ENCODE measurements at places on chromosomes 12 and 14.

DNA sequence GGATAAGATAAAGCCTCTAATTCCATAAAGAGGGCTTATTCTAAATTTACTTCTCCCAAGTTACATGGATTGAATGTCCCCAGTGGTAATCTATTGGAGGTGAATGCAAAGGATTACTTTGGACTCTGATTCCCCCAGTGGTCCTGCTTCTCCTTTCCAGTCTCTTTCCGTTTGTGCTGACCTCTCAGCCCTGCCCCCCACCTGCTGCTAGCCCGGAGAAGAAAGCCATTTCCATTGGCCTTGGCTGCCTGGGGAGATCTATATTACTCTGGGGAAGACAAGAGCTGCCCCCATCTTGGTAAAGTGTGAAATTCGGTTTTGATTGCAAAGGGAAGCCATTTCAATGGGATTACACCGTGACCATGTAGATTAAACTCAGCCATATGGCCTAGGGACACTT, 13.3 kb downstream of the ASCL1 start:
- DNase-seq, result no peak

DNA sequence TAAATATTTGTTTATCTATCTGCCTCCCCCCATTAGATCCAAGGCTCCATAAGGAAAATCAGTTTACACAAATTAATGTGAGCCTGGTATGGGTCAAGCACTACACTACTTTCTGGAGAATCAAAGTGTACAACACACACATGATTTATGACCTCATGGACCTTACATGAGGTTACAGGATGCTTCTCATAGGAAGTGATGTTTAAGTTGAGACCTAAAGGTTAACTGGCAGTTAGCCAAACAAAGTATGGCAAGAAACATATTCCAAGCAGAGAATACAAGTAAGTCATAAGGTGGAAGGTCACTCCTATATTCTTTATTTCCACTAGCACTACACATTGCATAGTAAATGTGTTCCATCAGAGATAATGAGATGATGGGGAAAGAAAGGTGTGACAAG, 39.2 kb downstream of the OSBPL8 start:
- no peak for DNase-seq

DNA sequence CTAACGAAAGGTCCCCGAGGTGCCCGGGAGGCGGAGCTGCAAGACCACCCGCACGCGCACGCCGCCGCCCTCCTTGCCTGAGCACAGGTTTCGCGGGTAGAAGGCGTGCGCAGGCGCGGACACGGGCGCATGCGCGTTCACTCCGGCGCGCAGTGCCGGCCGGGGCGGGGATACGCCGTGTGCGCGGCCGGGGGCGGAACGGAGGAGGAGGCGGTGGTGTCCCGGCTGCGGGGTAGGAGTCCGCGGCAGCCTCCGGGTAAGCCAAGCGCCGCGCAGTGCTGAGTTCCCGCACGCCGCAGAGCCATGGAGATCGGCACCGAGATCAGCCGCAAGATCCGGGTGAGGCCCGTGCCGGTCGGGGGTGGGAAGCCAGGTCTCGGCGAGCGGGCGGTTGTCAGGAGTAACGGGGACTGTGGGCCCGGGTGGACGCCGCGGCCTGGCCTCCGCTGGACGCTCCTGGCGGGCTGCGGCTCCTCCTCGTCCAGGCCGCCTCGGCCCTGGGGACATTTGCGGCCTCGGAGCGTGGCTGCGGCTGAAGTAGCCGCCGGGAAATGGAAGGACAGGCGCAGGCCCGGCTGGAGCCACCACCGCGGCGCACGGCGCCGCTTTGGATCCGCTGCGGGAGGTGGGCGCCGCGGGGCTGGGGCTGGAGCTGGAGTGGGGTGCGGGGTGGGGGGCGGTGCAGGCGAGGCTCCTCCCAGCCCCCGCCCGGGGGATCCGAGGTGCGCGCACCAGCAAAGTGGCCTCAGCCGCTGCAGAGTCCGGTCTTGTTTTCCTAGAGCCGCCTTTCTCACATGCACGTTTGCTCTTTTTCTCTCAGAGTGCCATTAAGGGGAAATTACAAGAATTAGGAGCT, at the start of gene ZC3H14:
TSS of gene ZC3H14 (plus strand) at position 207 of the 856 bp plus-strand sequence. CDS start at position 304, 97 bp downstream.
- DNase-seq, result peak; percentile 93

GRCh38 chr12:93325855-93326254, 51.9 kb upstream of the NUDT4 start:
- DNase-seq, result no peak

DNA sequence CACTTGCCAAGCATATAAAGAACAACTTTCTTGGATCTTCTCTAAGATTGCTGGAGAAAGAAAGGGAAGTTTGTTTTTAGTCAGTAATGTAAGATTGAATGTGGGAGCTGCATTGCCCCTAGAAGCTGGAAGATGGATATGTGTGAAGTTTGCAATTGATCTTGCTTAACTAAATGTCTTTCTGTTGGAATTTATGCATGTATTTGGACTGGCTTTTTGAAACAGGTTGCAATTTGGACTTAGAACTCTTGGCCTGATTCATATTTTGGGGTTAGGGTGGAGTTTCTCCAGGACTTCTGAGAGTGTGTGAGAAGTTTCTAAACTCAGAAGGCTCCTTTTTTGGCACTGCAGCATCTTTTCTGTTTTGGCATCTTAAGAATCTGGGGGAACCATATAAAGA, 26.4 kb downstream of the IFT43 start:
- no peak for DNase-seq

- no peak for DNase-seq
Observed at GRCh38 chr12:90062799-90063198, 354.2 kb upstream of the ATP2B1 start.

GRCh38 chr14:56587701-56588100, 8.1 kb downstream of the TMEM260 start:
- no peak for DNase-seq

DNA sequence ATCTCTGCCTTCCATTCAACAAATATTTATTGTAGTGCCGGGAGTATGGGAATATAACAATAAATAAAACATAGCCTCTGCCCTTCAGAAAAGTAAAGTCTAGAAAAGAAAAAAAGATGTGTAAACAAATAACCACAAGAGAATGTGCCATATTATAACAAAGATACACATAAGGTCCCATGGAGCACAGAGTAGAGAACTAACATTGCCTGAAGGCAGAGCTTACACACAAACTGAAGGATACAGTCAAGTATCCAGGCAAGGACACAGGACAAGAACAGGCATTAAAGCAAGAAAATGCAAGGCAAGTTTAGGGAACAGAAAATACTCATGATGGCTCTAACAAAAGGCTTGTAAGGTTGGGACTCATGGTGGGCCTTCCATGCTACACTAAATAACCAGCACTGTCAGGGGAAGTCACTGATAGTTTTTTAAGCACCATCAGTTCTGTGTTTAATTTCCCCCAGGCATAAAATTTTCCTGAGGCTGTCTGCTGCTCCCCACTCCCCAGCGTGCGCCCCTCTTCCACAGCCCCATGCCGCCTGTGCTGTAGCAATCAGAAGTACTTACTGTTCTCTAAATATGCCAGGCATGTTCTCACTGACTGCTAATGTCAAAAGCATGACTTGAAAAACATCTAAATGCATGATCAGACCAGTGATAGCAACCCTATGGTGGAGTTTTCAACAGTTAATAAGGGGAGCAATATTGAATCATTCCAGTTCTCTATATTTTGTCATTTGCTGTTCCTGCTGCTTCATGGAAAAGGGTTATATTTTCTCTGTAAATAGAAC, 77.8 kb downstream of the ANKS1B start:
- no peak for DNase-seq

- no peak for DNase-seq
Observed at GRCh38 chr14:71620401-71620800, 311.8 kb upstream of the RGS6 start.

DNA sequence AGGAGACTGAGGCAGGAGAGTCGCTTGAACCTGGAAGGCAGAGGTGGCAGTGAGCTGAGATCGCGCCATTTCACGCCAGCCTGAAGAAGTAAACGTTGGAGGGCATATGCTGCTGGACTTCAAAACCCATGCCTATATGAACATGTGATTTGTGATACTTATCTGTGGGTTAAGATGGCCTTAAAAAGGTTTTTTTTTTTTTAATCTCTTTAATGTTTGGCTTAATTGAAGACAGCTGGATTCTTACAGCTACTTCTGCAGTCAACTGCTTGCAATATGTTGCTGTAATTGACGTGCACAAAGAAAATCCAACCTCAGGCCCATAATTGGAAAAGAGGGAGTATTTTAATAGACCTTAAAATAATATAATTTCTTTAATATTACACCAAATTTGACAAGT, 1.5 kb upstream of the B3GNT4 start:
- no peak for DNase-seq

DNA sequence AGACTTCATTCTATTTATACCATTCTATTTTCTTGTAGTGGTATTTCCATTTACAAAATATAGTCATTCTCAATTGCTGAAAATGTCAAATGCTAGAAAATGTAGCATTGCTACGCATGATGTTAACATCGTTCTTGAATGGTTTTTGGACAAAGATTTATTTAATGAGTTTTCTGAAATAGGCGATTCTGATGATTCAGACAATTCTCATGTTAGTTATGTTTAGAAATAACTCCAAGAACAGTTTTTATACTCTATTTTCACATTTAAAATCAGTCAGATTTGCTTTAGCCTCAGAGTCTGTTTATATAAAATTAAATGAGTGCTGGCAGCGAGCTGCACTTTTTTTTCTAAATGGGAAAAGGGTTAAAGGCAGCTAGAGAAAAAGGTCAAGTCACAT, 414.8 kb upstream of the MGAT4C start:
- DNase-seq, result no peak

DNA sequence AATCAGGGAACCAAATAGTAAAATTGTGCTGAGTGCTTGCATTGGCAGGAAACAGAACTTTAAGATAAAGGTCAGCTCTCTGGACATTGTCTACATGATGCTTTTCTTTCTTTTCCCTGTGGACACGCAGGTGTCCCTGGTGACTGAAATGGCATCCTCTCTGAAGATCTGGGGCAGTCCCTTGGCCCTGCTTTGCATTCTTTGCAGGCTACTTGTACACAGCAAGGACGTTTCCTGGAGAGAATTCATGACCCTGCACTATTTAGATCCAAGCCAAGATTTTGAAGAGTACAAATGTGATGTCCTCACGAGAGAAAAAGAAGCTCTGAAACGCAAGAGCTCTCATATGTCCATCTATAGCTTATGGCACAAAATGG, 11.3 kb upstream of the EDDM3A start:
- DNase-seq, result no peak

GRCh38 chr12:50960130-50960529, 7.8 kb downstream of the HIGD1C start:
- DNase-seq, result no peak

- DNase-seq, result no peak
Observed at GRCh38 chr12:92928421-92928961, 604 bp downstream of the EEA1 start.

- no peak for DNase-seq
Observed at GRCh38 chr12:117360222-117360550, 1.2 kb downstream of the NOS1 start.

GRCh38 chr12:112121780-112122565, 3.4 kb upstream of the TRAFD1 start:
- no peak for DNase-seq

DNA sequence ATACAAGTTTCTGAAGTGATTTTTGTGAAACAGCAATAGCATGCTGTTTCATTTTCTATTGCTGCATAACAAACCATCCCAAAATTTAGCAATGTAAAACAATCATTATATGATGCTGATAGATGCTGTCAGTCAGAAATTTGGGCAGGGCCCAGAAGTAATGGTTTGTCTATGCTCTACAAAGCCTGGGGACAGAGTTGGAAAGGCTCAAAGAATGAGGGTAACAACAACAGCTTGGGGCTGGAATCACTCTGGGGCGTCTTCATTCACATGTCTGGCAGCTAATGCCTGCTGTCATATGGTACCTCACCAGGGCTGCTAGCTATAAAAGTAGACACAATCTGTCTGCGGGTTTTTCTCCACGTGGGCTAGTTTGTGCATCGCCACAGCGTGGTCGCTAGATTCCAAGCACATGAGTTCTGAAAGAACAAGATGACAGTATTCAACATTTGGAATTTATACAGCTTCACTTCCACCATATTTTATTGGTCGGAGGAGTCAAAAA, 176.5 kb downstream of the BMP4 start:
- no peak for DNase-seq

- no peak for DNase-seq
Observed at GRCh38 chr12:29889737-29890136, 106.0 kb upstream of the TMTC1 start.

- no peak for DNase-seq
Observed at GRCh38 chr14:96945721-96946120, 148.5 kb downstream of the VRK1 start.

DNA sequence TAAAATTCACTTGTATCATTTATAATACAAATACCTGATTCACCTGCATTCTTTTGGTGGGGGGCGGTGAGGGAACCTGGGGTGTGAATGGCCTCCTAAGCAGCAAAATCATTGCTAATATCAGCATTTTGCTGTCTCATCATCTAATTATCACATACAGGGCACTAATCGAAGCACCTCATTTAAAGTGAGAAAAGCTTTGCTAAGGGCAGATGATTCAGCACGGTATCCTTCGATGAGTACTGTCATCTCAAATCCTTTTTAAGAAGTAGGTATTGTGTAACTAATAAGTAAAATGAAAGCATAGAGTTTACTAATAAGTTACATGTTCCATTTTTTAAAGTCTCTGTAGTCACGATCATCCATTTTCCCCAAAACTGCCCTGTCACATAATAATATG, 278.1 kb upstream of the SOX5 start:
- no peak for DNase-seq

DNA sequence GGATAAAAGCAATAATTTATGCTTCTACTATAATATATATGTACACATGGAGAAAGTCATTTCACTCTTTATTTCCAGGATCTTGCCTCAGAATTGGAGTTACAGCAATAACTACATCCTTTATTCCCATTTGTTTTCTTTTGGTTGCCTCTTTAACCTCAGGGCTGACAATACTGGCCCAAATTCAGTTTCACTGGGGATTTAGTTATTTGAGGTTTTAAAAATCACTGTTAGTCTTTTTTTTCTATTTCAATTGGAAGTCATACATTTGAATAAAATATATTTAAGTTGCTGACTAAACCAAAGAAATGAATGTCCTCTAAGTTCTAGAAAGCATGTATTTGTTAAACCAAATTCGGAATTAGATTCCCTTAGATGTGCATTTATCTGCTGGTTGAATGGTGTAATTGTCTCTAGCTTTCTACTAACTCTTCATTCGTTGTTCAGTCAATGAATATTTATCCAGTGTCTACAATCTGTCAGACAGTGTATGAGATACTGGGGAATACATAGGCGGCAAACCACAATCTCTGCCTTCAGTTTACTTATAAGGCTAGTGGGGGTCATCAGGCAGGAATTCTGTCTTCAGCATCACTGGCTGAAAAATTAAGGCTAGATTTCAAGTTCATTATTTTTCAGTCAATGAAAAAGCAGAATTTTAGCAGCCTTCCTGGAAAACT, 190.8 kb upstream of the ARHGAP5 start:
- no peak for DNase-seq

GRCh38 chr14:30223966-30224365, 296.3 kb upstream of the PRKD1 start:
- no peak for DNase-seq

GRCh38 chr12:109127533-109128242, 11.3 kb downstream of the ACACB start:
- DNase-seq, result no peak

DNA sequence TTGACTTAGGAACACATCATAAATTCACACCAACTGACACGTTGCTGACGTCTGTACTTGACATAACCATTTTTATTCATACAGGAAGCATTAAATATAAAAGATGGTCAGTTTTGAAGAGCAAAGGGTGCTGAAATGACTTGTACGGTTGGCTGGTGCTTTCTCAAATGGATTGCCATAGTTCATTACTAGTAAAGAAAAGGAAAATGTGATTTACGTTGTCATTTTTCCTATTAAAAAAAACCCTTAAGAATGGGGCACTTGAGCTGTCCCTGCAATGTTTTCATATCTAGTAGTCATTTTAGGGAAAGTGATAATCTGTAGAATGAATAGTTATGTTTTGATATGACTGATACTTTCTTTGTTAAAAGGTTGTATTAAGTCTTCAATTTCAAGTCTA, 22.5 kb upstream of the MANSC4 start:
- no peak for DNase-seq
